ENCODE measurements at places on chromosomes 13 and 19.

DNA sequence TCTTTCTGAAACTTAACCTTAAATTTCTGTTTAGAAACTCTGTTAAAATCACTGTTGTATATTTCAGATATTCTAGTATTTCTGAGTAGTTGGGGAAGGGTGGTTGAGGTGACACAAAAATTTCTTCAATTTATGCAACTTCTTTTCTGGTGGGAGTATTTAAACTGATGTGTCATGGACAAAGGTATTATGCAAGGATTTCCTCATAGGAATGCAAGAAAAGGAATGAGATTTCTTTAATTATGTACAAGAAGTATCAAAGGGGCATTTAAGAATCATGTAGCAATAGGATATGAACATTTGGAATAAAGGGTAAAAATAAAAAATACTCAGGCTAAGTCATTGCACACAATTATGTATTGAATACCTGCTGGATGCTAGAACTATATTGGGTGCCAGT lies 575.8 kb upstream of the KLF12 start:
- DNase-seq, result peak; percentile 4

DNA sequence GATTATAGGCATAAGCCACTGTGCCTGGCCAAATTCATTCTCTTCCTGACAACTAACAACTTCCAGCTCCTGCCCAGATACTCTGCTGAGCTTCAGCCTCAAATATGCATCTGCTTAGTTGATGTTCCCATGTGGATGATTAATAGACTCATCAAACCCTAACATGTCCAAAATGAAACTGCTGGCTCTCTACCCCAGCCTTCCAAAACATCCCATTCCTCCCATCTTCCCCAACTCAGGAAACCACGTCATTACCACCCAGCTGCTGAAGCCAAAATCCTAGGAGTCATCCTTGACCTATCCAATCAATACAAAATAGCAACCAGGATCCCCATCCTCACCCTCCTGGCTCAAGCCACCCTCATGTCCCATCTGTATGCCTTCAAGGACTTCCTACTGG lies 20.9 kb downstream of the POU2F2 start:
- peak; percentile 77 for DNase-seq

- no peak for DNase-seq
Measured at GRCh38 chr19:39555883-39556282, 15.9 kb upstream of the EID2 start.

- DNase-seq, result peak; percentile 12
Measured at GRCh38 chr19:41785653-41786052, 10.7 kb upstream of the CEACAM3 start.

GRCh38 chr19:38870612-38871011 lies 7.5 kb downstream of the RINL start:
- DNase-seq, result no peak

DNA sequence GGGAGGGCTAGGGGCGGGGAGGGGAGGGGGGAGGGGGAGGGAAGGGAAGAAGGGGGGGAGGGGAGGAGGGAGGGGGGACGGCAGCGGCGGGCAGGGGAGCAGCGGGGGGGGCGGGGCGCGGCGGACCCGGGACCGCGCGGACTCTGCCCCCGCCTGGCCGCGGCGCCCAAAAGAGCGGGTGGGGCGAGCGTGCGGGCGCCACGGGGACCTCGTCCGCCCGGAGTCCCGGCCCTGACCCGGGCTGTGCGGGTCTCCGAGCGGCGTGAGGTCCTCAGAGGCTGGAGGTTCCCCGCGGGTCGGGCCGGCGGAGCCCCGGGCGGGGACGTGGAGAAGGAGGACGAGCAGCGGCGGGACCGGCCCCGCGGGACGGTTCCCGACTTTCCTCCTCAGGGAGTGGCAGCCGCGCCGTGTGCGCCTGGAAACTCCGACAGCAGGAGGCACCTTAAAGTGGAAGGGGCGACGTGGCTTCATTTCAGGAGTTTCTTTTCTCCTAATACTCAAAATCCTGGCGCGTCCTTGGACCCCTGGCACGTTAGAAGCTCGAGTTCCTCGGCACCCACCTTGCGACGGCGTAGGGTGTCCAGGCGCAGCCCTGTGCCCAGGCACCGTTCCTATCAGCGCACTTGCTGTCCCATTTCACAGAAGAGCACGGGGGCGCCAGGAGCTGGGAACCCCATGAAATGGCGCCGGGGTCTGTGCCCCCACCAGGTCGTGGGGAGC lies 518 bp upstream of the PLPP2 start:
- DNase-seq, result no peak

GRCh38 chr13:33799950-33800592 lies 17.9 kb upstream of the RFC3 start:
- no peak for DNase-seq

- DNase-seq, result no peak
Measured at GRCh38 chr19:49712397-49712859, 21.5 kb downstream of the CPT1C start.

- no peak for DNase-seq
Measured at GRCh38 chr19:12137221-12137940, 2.8 kb downstream of the ZNF20 start.

DNA sequence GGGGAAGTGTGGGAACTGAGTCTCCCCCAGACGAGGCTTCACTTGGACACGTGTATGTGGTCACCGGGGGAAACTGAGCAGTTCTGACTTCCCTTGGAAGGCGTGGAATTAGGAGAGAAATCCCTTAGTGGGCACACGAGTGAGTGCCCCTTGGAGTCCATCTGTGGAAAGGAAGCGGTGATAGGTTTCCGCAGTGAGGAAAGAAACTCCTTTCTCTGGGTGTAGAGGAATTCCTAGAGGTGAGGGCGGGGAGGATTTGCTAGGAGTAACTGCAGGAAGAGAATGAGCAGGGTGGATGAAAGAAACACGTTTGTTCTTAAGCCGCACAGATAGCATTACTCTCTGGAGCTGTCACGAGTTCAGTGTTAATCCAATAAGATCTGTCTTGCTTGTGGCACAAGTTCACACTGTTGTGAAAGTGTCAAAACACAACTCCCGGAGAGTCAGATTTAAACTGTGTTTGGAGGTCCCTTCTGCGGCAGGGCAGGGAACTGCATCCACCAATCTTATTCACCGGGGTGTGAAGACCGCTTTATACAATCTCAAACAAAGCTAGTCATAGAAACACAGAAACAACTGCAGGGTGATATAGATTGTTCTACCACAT lies 1.2 kb downstream of the KL start:
- DNase-seq, result no peak

- DNase-seq, result no peak
Measured at GRCh38 chr13:109834973-109835720, 48.8 kb upstream of the IRS2 start.

GRCh38 chr19:30684613-30685012 lies 312.4 kb downstream of the ZNF536 start:
- no peak for DNase-seq

DNA sequence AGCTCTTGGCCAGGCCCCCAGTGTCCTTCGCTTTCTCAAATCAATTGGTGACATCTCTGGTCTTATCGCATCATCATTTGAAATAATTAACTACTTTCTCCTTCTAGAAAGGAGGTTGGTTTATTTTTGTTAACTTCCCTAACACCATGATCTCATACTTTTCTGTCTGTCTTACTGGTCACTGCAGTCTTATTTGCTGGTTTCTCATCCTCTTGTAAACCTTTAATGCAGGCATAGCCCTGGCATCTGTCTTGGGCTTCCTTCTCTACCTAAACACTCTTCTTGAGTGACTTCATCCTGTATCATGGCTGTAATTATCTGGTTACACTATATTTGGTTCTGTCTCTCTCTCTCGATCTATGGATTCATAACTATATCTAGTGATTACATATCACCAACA lies 152.8 kb downstream of the CYSLTR2 start:
- no peak for DNase-seq

GRCh38 chr19:27993619-27994570 lies 1219.1 kb downstream of the UQCRFS1 start:
- no peak for DNase-seq

DNA sequence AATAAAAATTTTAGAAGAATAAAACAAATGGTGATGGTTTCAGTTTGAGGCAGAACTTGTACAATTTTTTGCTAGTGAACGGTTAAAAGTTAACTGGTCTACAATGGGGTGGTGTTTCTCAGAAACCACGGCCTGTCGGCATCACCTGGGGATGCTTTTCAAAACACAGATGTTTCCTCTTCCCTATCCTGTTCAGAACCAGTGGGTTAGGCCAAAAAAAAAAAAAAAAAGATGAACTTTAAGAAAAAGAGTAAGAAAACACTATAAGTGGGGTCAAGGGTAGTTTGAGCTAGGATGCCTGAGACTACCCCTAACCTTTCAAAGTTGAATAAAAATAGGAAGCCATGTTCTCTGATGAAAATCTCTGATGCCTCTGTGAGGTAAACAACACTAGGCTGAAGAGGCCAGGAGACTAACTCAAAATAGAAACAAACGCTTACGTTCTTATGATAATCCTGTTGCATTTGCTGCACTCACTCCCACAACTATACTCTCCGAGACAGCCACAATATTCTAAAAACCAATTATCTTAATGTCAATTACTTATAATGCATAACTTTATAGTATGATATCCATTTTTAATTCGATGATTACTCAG lies 3.3 kb downstream of the MTIF3 start:
- no peak for DNase-seq

DNA sequence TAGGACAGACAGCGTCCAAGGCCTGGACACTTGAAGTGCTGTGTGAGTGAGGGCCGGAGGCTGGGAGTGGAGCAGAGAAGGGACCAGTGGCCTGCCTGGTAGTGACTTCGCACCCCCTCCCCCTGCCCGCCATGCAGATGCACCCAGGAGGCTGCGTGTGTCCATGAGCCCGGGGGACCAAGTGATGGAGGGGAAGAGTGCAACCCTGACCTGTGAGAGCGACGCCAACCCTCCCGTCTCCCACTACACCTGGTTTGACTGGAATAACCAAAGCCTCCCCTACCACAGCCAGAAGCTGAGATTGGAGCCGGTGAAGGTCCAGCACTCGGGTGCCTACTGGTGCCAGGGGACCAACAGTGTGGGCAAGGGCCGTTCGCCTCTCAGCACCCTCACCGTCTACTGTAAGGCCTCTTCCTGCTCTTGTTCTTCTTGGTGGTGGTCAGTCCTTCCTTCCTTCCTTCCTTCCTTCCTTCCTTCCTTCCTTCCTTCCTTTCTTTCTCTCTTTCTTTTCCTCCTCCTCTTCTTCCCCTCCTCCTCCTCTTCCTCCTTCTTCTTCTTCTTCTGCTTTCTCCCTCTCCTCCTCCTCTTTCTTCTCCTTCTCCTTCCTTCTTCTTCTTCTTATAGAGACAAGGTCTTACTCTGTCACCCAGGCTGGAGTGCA lies 6.0 kb upstream of the FFAR1 start:
- no peak for DNase-seq

DNA sequence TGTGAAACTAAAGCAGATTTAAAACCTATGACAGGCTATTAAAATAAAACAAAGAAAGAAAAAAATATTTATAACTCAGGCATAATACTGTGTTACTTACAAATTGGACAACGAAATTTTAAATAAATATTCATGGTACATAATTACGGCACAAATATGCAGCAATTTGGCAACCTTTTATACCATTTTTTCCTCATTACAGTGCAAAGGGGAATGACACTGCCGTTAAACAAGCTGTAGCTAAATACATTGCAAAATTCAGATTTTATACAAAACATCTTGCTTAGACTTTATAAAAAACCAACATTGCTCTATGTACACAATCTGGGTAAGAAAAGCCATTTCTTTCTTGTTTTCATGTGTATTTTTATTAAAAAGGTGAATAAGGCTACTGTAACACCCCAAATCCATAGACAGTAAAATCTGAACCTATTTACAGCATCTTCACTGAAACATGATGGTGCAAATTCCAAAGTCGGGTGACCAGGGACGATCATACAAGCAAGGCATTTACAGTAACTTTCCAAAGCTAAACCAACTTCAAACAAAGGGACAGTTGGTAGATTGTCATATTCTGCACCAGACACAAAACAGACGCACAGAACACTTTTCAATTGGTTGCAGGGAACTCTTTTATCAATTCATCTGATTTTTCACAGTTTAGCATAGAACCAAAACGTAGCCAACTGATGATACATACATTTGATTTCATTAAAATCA lies 45.5 kb downstream of the EFNB2 start:
- DNase-seq, result no peak

GRCh38 chr13:100917011-100917410 lies 242.4 kb upstream of the TMTC4 start:
- no peak for DNase-seq

- peak; percentile 81 for DNase-seq
Measured at GRCh38 chr13:59103004-59103768, 1060.5 kb downstream of the DIAPH3 start.

DNA sequence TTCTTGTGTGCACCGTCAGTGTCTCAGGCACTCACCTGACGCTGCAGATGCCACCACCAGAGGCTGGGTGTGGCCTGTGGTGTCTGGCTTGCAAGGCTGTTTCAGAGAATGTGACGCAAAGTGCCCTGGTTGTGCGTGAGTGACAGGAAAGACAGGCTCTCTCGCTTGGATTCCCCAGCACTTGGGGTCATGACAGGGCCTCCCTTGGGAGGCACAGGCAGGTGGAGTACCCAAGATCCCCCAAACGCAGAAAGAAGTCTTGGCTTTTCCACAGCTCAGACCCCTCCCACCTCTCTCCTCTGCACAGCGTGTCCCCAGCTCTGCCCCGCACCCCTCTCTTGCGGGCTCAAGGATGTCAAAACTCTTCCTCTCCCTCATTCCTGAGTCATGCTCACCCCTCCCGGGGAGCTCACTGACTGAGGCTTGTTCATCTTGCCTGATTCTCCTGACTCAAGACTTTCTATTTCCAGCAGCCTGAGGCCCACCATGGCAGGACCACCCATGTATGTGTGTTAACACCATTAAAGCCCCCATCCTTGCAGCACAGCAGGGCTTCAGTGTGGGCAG lies 21.0 kb downstream of the DHX34 start:
- DNase-seq, result peak; percentile 33

DNA sequence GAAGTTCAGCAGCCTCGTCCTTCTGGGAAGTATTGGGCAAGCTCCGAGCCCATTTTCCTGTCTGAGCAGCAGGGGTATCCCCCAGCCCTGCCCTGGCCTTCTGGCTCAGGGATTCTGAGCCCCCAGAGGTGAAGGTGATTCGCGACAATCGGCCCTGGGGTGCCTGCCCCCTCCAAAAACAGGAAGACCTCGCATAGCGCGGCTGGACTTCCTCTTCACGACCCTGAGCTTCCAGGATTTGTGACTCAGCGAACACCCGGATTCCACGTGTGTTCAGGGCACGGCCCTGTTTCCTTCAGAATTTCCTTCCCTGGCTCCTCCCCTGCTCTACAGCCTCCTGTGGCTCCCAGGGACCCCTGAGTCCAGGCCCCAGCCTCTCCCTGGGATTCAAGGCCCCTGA lies at the start of gene SEMA6B:
Gene SEMA6B, minus strand, starts transcription at position 116 of the 400 bp plus-strand sequence. CDS start 1,227 bp downstream, outside the sequence.
- DNase-seq, result no peak

DNA sequence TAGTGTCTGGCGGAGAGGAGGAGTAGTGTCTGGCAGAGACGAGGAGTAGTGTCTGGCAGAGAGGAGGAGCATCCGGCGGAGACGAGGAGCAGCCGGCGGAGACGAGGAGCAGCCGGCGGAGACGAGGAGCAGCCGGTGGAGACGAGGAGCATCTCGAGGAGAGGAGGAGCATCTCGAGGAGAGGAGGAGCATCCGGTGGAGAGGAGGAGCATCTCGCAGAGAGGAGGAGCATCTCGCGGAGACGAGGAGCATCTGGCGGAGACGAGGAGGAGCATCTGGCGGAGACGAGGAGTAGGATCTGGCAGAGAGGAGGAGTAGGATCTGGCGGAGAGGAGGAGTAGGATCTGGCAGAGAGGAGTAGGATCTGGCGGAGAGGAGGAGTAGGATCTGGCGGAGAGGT lies 18.2 kb downstream of the C13orf46 start:
- no peak for DNase-seq

GRCh38 chr13:91292630-91293221 lies 54.8 kb upstream of the MIR17HG start:
- no peak for DNase-seq
